Ovary (tissue), 10 donors: ENCODE measurements at places on chromosomes 3 and 15. TPM values are rescaled to one million over a fixed set of nuclear protein-coding genes. Genes with fewer than 3 reads are reported as not detected.

- DNase-seq = no peak
- no peak overlapping the region for H3K27ac ChIP-seq
- H3K4me1 ChIP-seq = no peaks in the 10 kb centered on the region
- no peaks in the 10 kb centered on the region for H3K27me3 ChIP-seq
- H3K4me3 ChIP-seq = no peak overlapping the region
- H3K36me3 ChIP-seq = no peaks in the 10 kb centered on the region
Observed at GRCh38 chr3:19467761-19468160, 319.5 kb downstream of the KCNH8 start.

The CATSPER2 gene
- total RNA-seq = 3.8 TPM

The EDEM1 gene
- total RNA-seq = 19.5 TPM

GRCh38 chr15:90576711-90577389 is 47.1 kb downstream of the CRTC3 start:
- no peak overlapping the region for H3K4me3 ChIP-seq
- H3K27me3 ChIP-seq = no peaks in the 10 kb centered on the region
- peaks cover 12% of the 10 kb centered on the region for H3K4me1 ChIP-seq
- H3K36me3 ChIP-seq = no peaks in the 10 kb centered on the region

The MYL3 gene
- total RNA-seq = 4.2 TPM

The ZWILCH gene
- 8.0 TPM for total RNA-seq

The CCR4 gene
- total RNA-seq = 0.10 TPM

The ARGFX gene
- not detected for total RNA-seq

- H3K4me1 ChIP-seq = no peaks in the 10 kb centered on the region
- H3K27me3 ChIP-seq = no peaks in the 10 kb centered on the region
- H3K36me3 ChIP-seq = no peaks in the 10 kb centered on the region
- no peak for DNase-seq
Observed at GRCh38 chr3:63960048-63960711, 48.0 kb upstream of the SCAANT1 start.

The ZNF660 gene
- total RNA-seq = 18.4 TPM

The GPX1 gene
- total RNA-seq = 207 TPM

DNA sequence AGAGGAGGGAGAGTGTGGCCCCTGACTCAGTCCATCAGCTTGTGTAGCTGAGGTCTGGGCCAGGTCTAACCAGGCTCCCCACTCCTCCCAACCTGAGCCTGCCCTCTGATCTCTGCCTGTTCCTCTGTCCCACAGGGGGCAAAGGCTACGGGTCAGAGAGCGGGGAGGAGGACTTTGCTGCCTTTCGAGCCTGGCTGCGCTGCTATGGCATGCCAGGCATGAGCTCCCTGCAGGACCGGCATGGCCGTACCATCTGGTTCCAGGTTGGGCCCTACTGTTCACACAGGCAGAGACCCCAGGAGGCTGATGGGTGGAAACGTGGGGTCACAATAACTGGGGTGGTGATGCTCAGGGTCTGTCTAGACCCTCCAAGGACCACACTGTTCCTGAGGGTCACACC is 6.8 kb downstream of the NEIL1 start:
- no peak overlapping the region for H3K27ac ChIP-seq
- H3K4me3 ChIP-seq = no peak overlapping the region
- no peaks in the 10 kb centered on the region for H3K27me3 ChIP-seq
- peaks cover 4% of the 10 kb centered on the region for H3K4me1 ChIP-seq

DNA sequence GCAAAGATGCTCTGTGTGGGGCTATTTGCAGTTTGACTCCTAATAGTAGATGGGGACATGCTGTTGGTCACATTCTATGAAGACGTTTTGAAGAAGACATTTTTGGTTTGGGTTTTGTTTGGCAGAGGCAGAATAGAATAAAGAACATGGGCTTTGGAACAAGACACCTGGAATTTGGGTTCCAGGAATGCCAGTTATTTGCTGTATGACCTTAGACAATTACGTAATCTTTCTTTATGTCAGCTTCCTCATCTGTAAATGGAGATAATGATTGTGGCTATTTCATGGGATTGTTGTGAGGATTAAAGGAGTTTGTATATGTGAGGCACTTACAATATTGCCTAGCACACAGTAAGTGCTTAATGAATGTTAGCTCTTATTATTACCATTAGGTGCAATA is 91.6 kb downstream of the MESD start:
- peaks cover 3% of the 10 kb centered on the region for H3K4me1 ChIP-seq
- DNase-seq = no peak
- no peaks in the 10 kb centered on the region for H3K27me3 ChIP-seq
- no peak overlapping the region for H3K4me3 ChIP-seq
- no peaks in the 10 kb centered on the region for H3K36me3 ChIP-seq
- no peak overlapping the region for H3K27ac ChIP-seq

DNA sequence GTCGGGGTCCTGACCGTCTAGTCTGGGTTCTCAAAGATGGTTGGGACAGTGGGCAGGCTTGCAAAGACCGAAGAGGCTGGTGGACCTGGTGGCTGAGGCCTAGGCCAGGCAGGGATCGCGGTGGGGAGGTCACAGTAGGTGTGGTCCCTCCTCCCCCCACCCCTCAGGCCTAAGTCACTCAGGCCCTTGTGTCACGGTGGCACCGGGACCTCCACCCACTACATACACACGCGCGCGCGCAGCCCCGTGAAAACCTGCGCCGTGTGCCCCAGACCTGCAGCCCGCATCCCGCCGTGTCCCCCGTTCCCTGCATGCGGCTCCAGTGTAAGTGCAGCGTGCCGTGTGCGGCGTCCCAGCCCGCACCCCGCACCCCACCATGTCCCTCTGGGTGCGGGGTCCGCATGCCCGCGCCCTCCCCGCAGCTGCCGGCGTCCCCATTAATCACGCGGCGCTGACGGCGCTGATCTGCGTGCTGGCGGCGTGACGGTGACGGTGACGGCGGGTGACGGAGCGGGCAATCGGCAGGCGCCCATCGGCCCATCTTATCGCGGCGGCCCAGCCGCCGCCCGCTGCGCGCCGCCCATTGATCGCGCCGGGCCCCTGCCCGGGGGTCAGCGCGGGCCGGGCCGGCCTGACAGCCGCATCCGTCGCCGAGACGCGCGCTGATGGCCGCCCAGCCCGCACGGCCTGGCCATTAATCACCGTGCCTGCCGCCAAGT is 24.4 kb downstream of the SEC61A1 start:
- H3K4me3 ChIP-seq = peak overlapping the region; percentile 32
- DNase-seq = no peak
- H3K36me3 ChIP-seq = no peaks in the 10 kb centered on the region
- peaks cover 6% of the 10 kb centered on the region for H3K4me1 ChIP-seq
- no peaks in the 10 kb centered on the region for H3K27me3 ChIP-seq

DNA sequence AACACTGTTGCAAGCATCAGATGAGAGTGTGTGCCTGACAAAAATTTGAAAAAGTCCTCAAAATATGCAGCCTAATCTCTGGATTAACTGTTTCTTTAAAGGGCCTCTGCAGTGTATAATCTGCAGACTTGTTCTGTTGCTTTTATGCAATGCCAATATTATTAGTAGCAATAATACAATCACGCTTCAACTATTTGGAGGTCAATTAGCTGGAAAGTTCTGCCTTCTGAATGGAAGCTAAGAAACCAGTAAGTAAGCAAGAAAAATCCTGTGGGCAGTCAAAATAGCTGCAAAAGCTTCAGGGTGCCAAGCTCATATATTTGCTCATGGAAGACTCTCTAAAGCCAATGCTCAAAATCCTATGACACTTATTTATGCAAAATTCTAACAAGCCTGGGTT is 153.2 kb upstream of the NR2F2 start:
- no peak for DNase-seq
- peaks cover 15% of the 10 kb centered on the region for H3K4me1 ChIP-seq
- H3K27ac ChIP-seq = no peak overlapping the region
- H3K4me3 ChIP-seq = no peak overlapping the region
- H3K36me3 ChIP-seq = no peaks in the 10 kb centered on the region
- no peaks in the 10 kb centered on the region for H3K27me3 ChIP-seq

The NMNAT3 gene
- 21.2 TPM for total RNA-seq

DNA sequence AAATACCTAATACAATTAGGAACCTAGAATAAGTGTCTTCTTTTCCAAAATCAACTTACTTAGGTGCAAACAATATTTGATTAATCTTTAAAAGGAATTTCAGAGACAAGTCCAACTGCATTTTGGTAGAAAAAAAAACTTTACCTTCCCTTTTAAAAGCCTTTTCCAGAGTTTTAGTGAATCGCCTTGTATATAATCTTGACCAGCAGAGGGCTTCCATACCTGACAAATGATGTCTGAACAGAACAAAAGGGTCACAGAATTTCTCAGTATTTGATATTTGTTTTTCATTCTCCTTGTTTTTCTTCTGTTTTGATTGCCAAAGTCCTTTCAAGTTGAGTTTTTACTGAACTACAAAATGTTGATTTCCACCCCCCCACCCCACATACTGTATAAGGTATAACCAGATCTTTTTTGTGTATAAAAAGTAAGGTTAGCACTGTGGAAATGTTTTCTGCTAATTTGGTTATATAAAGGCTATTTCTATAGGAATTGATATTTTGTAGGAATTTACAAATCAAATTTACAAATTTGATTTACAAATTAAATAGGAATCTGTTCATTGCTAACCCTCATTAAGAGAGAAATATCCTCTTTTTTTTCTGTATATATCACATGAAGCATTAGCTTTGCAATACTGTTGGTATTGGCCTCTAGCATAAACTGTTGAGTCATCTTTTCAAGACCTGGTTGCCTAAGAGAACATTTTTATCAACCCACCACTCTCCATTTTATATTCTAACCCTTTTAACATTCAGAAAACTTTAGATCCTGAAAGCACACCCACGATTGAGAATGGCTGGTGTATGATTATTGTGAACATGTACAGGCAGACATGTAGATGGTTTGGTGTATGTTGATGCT is 464.1 kb upstream of the RARB start:
- H3K27ac ChIP-seq = no peak overlapping the region
- no peak for DNase-seq
- H3K36me3 ChIP-seq = no peaks in the 10 kb centered on the region
- H3K27me3 ChIP-seq = no peaks in the 10 kb centered on the region
- no peaks in the 10 kb centered on the region for H3K4me1 ChIP-seq

- no peak overlapping the region for H3K4me3 ChIP-seq
- no peaks in the 10 kb centered on the region for H3K4me1 ChIP-seq
- H3K27ac ChIP-seq = no peak overlapping the region
- H3K36me3 ChIP-seq = no peaks in the 10 kb centered on the region
- H3K27me3 ChIP-seq = no peaks in the 10 kb centered on the region
Observed at GRCh38 chr15:29458361-29458760, 188.7 kb upstream of the NSMCE3 start.
